ENCODE measurements at places on chromosomes 11 and 22.
A peak's percentile ranks its signal among the peaks of the same experiment; 100 is the strongest.

DNA sequence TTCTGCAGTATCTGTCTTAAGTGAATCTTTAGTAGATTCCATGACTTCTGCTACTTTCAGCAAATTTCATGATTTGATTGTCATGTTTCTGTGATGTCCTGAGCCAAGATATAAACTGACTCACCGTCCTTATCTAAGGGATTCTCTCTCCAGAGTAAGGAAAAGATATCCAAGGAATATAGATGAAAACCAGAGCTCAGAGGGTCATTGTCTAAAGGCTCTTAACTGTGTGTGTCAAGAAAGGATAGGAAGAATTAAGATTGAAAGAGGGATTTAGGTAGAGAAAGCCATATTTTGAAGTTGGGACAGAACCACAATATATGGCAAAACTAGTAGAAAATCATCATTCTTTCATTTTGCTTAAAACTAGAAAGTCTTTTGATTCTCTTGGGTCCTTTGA is 50.7 kb downstream of the PPME1 start:
- DNase-seq = no peak
- H3K27ac ChIP-seq = no peak overlapping the region
- H3K4me1 ChIP-seq = no peaks in the 10 kb centered on the region
- no peaks in the 10 kb centered on the region for H3K27me3 ChIP-seq
- H3K36me3 ChIP-seq = peaks cover 17% of the 10 kb centered on the region

DNA sequence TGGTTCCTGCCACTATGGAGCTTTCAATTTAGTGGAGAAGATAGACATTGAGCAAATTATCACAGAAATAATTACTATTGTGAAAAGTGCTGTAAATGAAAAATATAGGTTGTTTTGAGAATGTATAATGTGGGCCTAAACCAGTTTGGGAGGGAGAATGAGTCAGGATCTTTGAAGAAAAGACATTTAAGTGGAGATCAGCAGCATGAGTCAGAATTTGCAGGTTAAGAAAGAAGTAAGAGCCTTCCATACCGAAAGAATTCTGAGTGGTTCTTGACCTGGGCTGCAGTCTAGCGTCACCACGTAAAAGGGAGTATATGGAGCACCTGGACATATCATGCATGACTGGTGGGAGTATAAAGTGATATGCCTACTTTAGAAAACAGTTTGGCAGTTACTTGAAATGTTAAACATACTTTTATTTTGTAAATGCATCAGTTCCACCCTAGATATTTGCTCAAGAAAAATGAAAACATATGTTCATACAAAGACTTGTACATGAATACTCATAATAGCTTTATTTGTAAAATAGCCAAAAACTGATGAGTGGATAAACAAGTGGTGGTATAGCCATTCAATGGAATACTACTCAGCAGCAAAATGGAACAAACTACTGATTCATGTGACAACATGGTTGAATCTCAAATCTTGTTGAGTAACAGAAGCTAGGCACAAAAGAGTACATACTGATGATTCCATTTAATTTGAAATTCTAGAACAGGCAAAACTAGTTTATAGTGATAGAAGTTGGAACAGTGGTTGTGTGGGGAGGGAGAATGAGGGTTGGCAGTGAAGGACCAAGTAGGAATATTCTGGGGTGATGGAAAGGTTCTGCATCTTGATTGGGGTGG is 99.2 kb downstream of the STIM1 start:
- no peak for DNase-seq
- peaks cover 47% of the 10 kb centered on the region for H3K36me3 ChIP-seq
- peak overlapping the region; percentile 76 for H3K27ac ChIP-seq
- peak overlapping the region; percentile 24 for H3K4me3 ChIP-seq
- H3K4me1 ChIP-seq = peaks cover 90% of the 10 kb centered on the region

DNA sequence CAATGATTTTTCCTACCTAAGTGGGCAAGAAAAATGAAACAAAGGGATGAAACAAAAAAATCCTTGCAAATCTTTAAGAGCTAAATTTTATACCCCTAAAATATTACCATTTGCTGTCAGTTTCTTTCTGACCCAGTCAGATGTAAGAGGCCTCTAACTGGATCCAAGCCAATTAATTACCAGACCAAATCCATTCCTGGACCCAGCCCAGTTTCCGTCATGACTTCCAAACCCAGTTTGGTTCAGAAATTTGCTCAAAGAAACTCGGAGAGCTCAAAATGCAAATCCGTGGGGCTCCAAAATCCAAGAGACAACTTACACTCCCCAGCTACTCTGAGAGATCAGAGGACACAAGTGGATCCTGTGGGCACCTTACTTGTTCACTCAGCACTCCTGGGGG is 46.8 kb downstream of the TRIM44 start:
- H3K27me3 ChIP-seq = no peaks in the 10 kb centered on the region
- H3K4me1 ChIP-seq = no peaks in the 10 kb centered on the region
- H3K4me3 ChIP-seq = no peak overlapping the region

DNA sequence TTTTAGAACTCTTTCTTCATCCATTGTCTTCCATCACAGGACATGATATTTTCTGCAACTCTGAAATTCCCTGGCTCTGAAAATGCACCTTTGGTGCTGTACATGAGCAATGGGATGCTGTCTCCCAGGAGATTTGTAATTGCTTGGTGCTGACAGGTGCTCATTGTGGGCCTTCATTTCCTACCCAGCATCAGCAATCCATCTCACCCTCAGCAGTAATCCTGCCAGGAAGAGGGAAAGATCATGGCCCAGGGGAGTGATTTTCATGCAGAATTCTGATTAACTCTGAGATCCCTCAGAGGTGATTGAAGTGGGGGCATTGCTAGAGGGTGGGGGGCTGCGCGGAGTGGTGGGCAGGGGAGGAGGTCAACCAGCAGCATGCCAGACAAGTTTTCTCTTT is 651.7 kb downstream of the NELL1 start:
- no peak overlapping the region for H3K4me3 ChIP-seq
- DNase-seq = no peak
- no peaks in the 10 kb centered on the region for H3K4me1 ChIP-seq
- no peaks in the 10 kb centered on the region for H3K36me3 ChIP-seq
- H3K27ac ChIP-seq = no peak overlapping the region
- H3K27me3 ChIP-seq = no peaks in the 10 kb centered on the region

DNA sequence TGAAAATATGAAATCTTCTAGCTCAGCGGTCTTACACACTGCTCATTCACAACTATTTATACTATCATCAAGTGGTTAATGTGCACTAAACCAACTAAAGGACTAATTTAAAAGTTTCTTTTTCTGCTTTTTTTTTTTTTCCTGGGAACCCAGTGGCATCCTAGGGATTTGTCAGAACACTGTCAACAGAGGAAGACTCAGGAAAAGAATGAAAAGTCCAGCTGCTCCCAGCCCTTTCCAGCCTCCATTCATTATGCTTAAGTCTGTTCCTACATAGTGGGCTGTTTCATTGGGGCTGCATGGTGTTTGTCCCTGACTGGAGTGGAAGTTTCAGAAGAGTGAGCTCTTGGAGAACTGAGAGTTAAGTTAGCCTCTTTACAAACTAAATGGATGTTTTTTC is 391.1 kb downstream of the AASDHPPT start:
- H3K4me1 ChIP-seq = no peaks in the 10 kb centered on the region
- H3K27me3 ChIP-seq = no peaks in the 10 kb centered on the region
- H3K27ac ChIP-seq = no peak overlapping the region
- no peak for DNase-seq
- no peaks in the 10 kb centered on the region for H3K36me3 ChIP-seq

- H3K4me3 ChIP-seq = no peak overlapping the region
- no peaks in the 10 kb centered on the region for H3K36me3 ChIP-seq
- H3K27me3 ChIP-seq = peaks cover 8% of the 10 kb centered on the region
- no peak for DNase-seq
These were observed 160.4 kb downstream of the INSC start for GRCh38 chr11:15275141-15275540.

- no peak for DNase-seq
- no peak overlapping the region for H3K4me3 ChIP-seq
- no peaks in the 10 kb centered on the region for H3K36me3 ChIP-seq
- H3K27ac ChIP-seq = no peak overlapping the region
These were observed 11.9 kb downstream of the LARGE1 start for GRCh38 chr22:33908171-33909074.

GRCh38 chr22:43319661-43320486 is 23.3 kb downstream of the SCUBE1 start:
- peaks cover 4% of the 10 kb centered on the region for H3K27me3 ChIP-seq
- H3K27ac ChIP-seq = no peak overlapping the region
- H3K36me3 ChIP-seq = no peaks in the 10 kb centered on the region
- H3K4me3 ChIP-seq = no peak overlapping the region
- no peaks in the 10 kb centered on the region for H3K4me1 ChIP-seq

GRCh38 chr11:118438314-118438931 is 2.1 kb downstream of the KMT2A start:
- peak; percentile 74 for DNase-seq
- H3K4me3 ChIP-seq = peak overlapping the region; percentile 89
- no peaks in the 10 kb centered on the region for H3K27me3 ChIP-seq
- H3K36me3 ChIP-seq = peaks cover 34% of the 10 kb centered on the region
- peaks cover 64% of the 10 kb centered on the region for H3K4me1 ChIP-seq

DNA sequence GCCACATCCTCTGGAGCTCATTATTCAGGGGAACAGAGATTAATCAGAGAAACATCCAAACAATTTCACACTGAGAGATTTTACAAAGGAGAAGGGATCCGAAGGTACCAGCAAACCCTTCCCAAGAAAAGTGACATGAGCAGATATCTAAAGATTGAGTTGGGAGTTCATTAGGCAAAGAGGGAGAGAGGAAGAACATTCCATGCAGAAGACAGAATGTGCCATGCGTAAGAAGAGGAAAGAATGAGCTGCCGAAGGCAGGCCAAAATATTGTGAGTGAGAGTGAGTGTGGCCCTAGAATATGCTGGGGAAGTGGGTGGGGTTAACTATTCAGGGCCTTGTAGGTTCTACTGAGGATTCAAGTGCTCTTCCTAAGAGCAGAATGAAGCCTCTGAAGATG is 50.0 kb upstream of the LYVE1 start:
- peaks cover 20% of the 10 kb centered on the region for H3K27me3 ChIP-seq
- no peak for DNase-seq
- H3K36me3 ChIP-seq = no peaks in the 10 kb centered on the region
- peaks cover 7% of the 10 kb centered on the region for H3K4me1 ChIP-seq
- no peak overlapping the region for H3K4me3 ChIP-seq

- H3K27me3 ChIP-seq = no peaks in the 10 kb centered on the region
- DNase-seq = peak; percentile 42
- peaks cover 97% of the 10 kb centered on the region for H3K36me3 ChIP-seq
- peak overlapping the region; percentile 58 for H3K27ac ChIP-seq
- H3K4me1 ChIP-seq = peaks cover 49% of the 10 kb centered on the region
These were observed 14.5 kb downstream of the RGL4 start for GRCh38 chr22:23705358-23705757.

DNA sequence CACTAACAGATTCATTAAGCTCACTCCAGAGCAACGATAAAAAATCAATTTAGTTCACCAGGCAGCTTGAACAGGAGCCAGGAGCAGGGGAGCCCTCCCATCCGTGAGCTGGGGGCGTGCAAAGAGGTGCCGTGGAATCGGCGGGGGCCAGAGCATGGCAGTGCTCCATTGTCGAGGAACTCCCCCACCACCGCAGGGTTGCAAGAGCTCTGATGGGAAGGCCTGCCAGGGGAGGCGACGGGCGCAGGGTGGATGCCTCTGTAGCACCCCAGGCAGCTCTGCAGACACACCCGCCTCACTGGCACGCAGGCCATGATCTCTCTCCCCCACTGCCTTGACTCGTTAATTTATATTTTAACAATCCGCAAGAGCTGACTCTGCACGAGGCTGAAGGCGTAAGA is 433.2 kb downstream of the MIAT start:
- no peak for DNase-seq
- H3K27me3 ChIP-seq = peaks cover 6% of the 10 kb centered on the region
- no peaks in the 10 kb centered on the region for H3K4me1 ChIP-seq
- no peak overlapping the region for H3K27ac ChIP-seq
- H3K4me3 ChIP-seq = no peak overlapping the region

- no peak for DNase-seq
- H3K4me1 ChIP-seq = no peaks in the 10 kb centered on the region
- H3K27me3 ChIP-seq = no peaks in the 10 kb centered on the region
- no peaks in the 10 kb centered on the region for H3K36me3 ChIP-seq
- no peak overlapping the region for H3K4me3 ChIP-seq
These were observed 30.1 kb downstream of the ARHGAP8 start for GRCh38 chr22:44782363-44782963.

DNA sequence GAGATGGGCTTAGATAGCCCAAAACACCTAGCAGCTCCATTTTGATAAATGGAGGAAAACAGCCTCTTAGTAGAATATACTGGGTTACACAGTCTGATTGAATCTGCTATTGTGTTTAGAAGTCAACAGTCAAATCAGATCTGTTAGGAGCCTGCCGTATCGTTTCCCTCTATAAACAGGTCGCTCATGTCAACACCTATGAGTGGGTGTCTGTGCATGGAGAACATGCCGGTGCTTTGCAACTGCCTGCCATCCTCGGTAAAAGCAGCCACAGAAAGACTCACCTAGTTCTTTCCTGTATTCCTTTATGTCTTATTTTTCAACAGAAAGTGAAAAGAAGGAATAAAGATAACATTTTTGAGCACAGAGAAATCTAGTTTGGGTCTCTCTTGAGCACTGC is 99.4 kb downstream of the ETS1 start:
- H3K27me3 ChIP-seq = no peaks in the 10 kb centered on the region
- DNase-seq = no peak

- H3K27me3 ChIP-seq = peaks cover 24% of the 10 kb centered on the region
- H3K36me3 ChIP-seq = no peaks in the 10 kb centered on the region
- H3K4me1 ChIP-seq = peaks cover 23% of the 10 kb centered on the region
- peak within 1 kb of the TSS; percentile 76 for H3K4me3 ChIP-seq
- peak; percentile 63 for DNase-seq
These were observed at the start of gene SLC15A3 for GRCh38 chr11:60951904-60952741. TSS of gene SLC15A3 (minus strand) at chr11:60952176. CDS start at chr11:60951551, 625 bp downstream.

GRCh38 chr22:29892315-29893156 is 9.6 kb downstream of the MTMR3 start:
- no peaks in the 10 kb centered on the region for H3K4me1 ChIP-seq
- DNase-seq = no peak
- no peak overlapping the region for H3K4me3 ChIP-seq

GRCh38 chr22:48711031-48711431 is 1116.6 kb downstream of the BRD1 start:
- no peak overlapping the region for H3K27ac ChIP-seq
- H3K4me3 ChIP-seq = no peak overlapping the region
- H3K4me1 ChIP-seq = no peaks in the 10 kb centered on the region
- no peaks in the 10 kb centered on the region for H3K27me3 ChIP-seq
- no peaks in the 10 kb centered on the region for H3K36me3 ChIP-seq

DNA sequence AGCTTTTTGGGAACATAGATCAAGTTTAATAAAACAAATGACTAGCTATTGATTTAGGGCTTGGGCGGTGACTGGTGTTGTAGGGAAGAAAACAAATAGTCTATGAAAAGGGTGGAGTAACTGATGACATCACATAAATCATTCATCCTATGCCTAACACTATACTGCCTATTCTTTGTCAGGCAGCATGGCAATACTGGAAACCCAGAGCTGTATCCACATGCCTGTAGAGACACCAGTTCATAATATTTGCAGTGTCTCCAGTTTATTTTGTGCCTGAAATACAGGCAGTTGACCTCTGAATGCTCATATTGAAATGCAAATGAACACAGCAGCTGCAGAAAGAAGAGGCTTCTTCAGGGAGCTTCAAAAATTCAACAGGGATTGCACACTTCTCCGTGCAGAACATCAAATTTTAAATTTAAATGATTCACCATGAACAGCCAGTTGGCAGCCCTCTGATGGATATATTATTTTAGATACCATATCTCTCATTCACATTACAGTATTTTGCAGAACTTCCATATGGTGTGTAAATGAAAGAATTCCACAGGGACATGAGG is 283.1 kb upstream of the CTSC start:
- no peaks in the 10 kb centered on the region for H3K27me3 ChIP-seq
- DNase-seq = no peak
- H3K27ac ChIP-seq = no peak overlapping the region
- H3K4me3 ChIP-seq = no peak overlapping the region
- no peaks in the 10 kb centered on the region for H3K36me3 ChIP-seq

- H3K36me3 ChIP-seq = no peaks in the 10 kb centered on the region
- no peak overlapping the region for H3K4me3 ChIP-seq
- H3K27ac ChIP-seq = no peak overlapping the region
- H3K4me1 ChIP-seq = peaks cover 5% of the 10 kb centered on the region
These were observed 22.9 kb upstream of the THY1 start for GRCh38 chr11:119445850-119446249.
